ENCODE measurements at places on chromosomes 3 and 15.

DNA sequence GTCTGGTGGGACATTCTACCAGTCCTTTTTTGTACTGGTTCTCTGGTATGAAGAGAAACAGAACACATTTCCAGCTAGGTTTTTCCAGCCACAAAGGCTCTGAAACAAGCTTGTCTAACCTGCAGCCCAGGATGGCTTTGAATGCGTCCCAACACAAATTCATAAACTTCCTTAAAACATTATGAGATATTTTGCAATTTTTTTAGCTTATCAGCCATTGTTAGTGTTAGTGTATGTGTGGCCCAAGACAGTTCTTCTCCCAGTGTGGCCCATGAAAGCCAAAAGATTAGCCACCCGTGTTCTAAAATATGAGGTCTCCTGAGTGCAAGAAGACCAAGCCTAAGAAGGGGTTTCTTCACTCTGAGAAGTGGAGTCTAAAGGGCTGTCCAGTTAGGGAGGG lies 18.4 kb upstream of the TIMP4 start:
- no peak for DNase-seq

GRCh38 chr15:35649575-35649974 lies 103.6 kb upstream of the DPH6 start:
- DNase-seq: no peak

DNA sequence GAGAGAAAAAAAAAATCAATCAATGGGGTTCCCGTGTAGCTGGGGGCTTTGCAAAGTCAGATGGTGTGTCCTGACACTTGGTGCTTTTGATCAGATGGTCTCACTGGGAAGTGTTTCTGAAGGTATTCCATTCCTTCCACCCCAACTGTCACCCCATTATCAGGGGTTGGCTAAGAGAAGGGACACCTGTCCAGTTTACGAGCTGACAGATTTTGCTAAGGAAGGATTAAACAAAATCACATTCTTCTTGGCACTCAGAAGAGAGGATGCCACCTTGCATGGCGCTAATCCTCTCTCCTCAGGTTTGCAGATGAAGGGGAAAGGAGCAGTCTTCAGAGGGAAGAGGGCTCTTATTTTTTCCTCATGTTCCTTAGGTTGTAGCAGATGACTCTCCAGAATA lies 103.7 kb upstream of the ETV5 start:
- no peak for DNase-seq

DNA sequence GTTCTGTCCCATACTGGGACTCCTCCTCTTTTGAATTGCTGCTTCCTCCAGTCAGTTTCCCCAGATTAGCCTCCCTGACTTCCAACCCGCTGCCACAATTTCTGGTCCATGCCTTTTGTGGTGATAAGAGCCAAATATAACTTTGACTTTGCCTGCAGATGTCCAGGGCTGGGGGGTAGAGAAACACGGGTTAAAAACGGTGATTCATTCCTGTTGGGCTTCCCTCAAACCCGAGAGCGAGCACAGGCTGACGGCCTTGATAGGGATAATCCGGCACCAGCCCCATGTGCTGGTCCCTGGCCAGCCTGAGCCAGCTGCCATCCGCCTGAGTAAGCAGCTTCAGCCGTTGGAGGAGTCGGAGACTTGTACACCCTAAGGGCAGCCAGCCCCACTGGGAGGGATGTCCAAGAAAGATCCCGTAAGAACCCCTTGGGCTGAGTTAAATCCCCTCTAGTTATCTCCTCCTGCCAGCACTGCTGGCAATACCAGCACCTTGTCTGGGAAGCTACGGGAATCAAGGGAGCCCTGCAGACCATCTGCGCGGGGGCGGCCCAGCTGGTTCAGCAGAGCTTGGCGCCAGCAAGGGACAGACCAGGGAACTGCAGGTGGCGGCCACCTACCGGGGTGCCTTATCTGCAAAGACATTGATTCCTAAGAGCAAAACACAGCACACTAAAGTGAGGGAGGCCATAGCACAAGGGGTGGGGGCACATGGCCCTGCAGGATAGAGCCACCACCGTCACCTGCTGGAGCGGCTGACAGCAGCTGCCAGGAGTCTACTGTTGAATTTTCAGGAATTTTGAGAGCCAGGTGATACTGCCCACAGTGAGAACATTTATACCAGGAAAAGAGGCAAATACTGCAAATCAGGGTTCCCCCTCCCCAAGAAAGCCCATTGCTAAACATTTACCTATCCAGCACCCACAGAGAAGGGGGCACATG lies 18.1 kb downstream of the CSPG4 start:
- no peak for DNase-seq

DNA sequence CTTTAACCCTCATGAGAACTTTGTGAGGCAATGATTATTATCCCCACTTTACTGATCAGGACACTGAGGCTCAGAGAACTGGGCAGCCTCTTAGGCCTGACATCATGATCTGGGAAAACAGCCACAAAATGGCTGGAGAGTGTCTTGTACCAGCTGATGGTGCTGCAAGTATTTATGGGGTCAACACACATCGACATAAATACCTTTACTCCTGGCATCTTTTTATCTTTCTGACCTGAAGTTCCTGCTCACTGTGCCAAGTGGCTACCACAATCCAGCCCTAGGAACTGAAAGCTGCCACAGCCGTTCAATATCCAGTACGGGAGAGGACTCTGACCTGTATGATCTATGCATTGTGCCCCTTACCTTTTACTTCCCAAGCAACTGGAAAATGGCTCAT lies 29.2 kb upstream of the MUC13 start:
- DNase-seq: no peak

DNA sequence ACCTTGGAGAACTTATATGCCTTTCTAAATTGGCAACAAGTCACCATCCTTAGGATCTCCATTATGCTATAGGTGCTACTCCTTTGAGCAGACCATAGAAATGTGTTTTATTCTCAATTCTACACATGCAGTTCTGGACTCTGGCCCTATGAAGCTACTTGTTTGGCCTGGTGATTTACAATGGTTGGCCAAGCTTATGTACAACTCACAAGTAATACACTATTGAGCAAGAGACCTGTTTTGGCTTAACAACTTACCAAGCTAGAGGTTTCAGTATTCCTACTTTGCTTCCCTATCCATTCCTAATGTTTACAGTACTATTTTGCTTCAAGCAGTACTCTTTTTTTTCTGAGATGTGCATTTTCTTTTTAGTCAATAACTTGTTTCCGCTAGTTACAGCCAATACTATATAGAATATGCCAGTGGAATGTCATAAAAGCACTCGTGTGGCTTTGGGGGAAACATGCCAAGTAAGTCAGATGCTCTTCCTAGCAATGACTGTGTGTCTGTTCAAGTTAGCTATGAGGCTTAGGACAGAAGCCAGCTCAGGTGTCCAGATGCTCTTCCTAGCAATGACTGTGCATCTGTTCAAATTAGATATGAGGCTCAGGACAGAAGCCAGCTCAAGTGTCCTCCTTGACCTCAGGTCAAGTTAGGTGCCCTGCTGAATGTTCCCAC lies 174.9 kb upstream of the SEMA6D start:
- no peak for DNase-seq

DNA sequence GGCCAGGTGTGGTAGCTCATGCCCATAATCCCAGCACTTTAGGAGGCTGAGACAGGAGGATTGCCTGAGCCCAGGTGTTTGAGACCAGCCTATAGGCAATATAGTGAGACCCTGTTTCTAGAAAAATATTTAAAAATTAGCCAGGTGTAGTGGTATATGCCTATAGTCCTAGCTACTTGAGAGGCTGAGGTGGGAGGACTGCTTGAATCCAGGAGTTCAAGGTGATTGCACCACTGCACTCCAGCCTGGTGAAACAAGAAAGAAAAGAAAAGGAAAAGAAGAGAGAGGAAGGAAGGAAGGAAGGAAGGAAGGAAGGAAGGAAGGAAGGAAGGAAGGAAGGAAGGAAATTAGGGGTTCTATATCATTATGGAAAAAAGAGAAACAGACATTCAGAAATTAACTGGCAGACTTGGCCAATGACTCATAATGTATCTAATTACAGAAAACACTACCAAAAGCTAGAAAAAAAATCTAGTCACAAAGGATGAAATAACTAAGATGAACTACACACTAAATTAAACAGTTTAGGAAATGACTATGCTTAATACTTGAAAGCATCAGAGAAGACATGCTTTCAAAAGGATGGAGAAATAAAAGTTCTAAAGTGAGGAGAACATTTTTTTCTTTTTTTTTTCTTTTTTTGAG lies 45.4 kb upstream of the TERB2 start:
- DNase-seq: no peak

DNA sequence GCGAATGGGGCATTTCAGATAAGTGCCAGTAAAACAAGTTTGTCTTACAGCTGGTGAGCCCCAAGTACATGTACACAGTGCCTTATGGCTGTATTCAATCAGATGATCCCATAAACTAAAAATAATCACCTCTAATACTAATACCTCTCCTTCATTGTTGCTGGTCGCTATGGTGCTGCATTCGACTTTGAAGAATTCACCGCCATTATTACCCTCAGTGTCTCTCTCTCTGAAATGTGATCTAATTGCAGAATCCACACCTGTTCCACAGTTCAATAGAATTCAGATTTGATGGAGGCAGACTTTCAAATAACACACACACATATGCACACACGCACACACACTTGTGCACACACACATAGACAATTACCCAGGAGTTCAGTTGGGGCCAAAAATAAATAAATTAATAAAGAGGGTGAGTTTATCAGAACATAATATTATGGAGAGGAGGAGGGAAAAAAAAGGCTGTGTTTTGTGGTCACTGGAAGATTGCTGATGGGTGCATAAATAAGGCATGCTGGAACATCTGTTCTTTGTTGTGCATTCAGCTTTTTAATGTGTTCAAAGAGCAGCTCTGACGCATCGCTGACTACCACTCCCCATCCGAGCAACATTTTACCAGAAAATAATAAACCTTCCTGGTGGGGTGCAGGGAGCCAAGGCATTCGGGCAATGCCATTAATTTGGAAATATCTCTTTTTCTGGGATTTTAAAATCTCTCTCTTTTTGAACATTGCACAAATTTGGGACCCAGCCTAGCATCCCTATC lies 235.7 kb downstream of the SATB1 start:
- no peak for DNase-seq

- DNase-seq: no peak
These were observed 56.2 kb downstream of the ITGA11 start for GRCh38 chr15:68375716-68376220.

GRCh38 chr3:190886945-190887344 lies 24.5 kb upstream of the GMNC start:
- no peak for DNase-seq

GRCh38 chr15:50911001-50911400 lies 2.5 kb downstream of the AP4E1 start:
- no peak for DNase-seq

- no peak for DNase-seq
These were observed 8.4 kb downstream of the SOX2 start for GRCh38 chr3:181719991-181720680.

GRCh38 chr3:13544951-13545651 lies 3.8 kb upstream of the FBLN2 start:
- no peak for DNase-seq

GRCh38 chr3:131976448-131976847 lies 58.4 kb downstream of the CPNE4 start:
- DNase-seq: no peak

DNA sequence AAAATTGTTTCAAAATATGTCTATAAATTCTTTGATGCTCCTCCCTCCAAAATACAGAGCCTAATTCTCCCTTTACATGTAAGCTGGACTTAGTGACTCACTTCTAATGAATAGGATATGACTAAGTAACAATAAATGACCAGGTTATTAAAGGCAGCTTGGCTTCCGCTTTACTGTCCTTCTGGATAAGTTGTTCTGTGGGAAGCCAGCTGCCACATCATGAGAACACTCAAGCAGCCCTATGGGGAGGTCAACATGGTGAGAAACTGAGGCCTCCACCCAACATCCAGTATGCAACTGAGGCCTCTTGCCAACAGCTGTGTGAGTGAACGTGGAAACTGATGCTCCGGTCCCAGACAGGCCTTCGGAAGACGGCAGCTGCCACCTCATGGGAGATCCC lies 247.3 kb upstream of the CHRM5 start:
- no peak for DNase-seq

DNA sequence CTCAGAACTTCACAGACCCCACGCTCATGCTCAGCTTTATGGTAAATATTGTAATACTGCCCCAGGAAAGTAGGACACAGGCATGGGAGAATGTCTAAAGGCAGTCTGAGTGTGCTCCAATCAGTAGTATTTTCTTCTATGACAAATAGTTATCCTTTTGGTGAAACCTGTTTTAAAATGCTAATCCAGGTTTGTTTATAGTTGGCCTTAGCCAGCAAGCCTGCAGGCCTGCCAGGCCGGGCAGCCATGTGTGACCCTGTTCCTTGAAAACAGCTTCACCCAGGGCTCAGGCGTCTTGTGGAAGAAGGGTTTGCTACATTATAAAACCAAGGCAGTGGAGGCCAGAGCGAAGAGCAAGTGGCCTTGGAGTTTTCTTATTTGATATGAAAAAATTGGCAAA lies 104.7 kb downstream of the SEMA6D start:
- no peak for DNase-seq

DNA sequence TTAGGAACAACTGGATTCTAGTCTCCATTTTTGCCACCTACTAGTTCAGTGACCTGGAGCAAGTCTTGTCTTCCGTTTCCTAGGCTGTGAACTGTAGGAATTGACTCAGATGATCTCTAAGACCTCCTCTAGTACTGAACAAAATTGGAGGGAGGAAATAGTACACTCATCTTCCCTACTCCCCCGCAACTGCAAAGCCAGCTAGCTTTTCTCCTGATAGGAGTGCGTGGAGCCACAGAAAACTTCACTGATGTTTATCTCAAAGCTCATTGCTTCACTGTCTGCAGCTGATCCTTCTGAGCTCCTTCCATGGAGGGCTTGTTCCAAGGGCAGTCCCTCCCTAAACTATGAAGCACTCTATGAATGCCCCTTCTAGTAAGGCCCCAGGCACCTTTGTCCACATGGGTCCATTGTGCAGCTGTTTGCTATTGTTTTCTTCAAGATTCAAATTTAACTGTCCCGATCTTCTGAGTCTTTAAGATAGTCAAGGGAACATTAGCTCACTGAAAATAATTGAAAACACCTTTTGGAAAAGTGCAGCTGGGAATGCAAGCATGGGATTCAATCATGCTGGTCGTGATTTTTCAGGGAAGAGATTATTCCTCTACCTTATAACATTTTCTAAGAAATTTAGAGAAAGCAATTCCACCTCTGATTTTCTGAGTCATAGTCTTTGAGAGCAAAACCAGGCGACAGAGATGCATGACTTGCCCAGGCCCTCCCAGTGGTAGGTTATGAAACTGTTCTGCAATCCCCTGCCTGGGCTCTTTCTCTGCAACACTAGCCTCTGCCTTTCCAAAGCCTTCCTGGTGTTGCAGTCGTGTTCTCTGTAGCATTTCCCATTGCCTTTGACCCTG lies 24.3 kb downstream of the FILIP1L start:
- DNase-seq: no peak

- no peak for DNase-seq
These were observed 127.1 kb downstream of the FMN1 start for GRCh38 chr15:33067456-33067855.

GRCh38 chr3:100063929-100064461 lies 50.3 kb downstream of the FILIP1L start:
- no peak for DNase-seq

GRCh38 chr3:31106204-31106603 lies 211.7 kb upstream of the GADL1 start:
- no peak for DNase-seq

DNA sequence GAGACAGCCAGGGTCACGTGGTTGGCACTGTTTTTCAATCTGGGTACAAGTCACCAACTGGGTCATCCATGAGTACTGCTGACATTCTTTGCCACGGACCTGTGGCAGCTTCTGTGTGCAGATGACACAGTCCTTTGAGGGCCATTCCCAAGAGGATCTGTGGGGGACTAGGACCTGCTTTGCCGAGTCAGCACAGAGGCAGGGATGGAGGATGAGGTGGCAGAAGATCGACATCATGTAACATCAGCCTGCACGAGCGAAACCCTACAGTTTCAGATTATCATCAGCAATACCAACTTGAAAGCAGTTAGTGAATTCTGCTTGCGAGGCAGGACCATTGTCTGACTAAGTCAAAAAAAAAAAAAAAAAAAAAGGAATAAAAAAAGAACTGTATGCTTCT lies 227.7 kb downstream of the FOXP1 start:
- no peak for DNase-seq

Data from CD4-positive, alpha-beta T cell treated with Interleukin-4 for 4 hours (primary cell).